Hindlimb muscle (tissue), 1 donor: ENCODE measurements at places on chromosomes 2 and 18. TPM values are rescaled to one million over a fixed set of nuclear protein-coding genes. Genes with fewer than 3 reads are reported as not detected.

SCN7A gene
- polyA plus RNA-seq: 46.2 TPM

GALNT5 gene
- polyA plus RNA-seq: 1.7 TPM

TUBA3E gene
- not detected for polyA plus RNA-seq

TDRD15 gene
- polyA plus RNA-seq: not detected

CD302 gene
- polyA plus RNA-seq: 13.0 TPM

FBXO48 gene
- 1.8 TPM for polyA plus RNA-seq

FBXO15 gene
- 0.57 TPM for polyA plus RNA-seq

SIX2 gene
- 7.2 TPM for polyA plus RNA-seq

SLC39A6 gene
- 28.1 TPM for polyA plus RNA-seq

CAVIN2 gene
- 41.4 TPM for polyA plus RNA-seq

EVX2 gene
- not detected for polyA plus RNA-seq

TANC1 gene
- 29.3 TPM for polyA plus RNA-seq

CYRIA gene
- polyA plus RNA-seq: 4.3 TPM

TMEFF2 gene
- polyA plus RNA-seq: 18.6 TPM

CYP1B1 gene
- 1.7 TPM for polyA plus RNA-seq

ERFE gene
- polyA plus RNA-seq: 6.3 TPM

HOXD3 gene
- polyA plus RNA-seq: 3.4 TPM

KCTD1 gene
- polyA plus RNA-seq: 5.3 TPM

CIB4 gene
- not detected for polyA plus RNA-seq

TFCP2L1 gene
- 0.22 TPM for polyA plus RNA-seq

CCBE1 gene
- 2.0 TPM for polyA plus RNA-seq

STEAP3 gene
- polyA plus RNA-seq: 25.5 TPM

FIGN gene
- 0.99 TPM for polyA plus RNA-seq

LYPD6B gene
- polyA plus RNA-seq: 0.18 TPM

STAM2 gene
- polyA plus RNA-seq: 20.2 TPM

FAM161A gene
- polyA plus RNA-seq: 14.3 TPM

ST8SIA3 gene
- polyA plus RNA-seq: 0.06 TPM

PSMA8 gene
- polyA plus RNA-seq: not detected

SETBP1 gene
- 19.5 TPM for polyA plus RNA-seq

LIMS4 gene
- 3.4 TPM for polyA plus RNA-seq

UGP2 gene
- 293 TPM for polyA plus RNA-seq

SGPP2 gene
- polyA plus RNA-seq: 1.4 TPM

MROH2A gene
- polyA plus RNA-seq: not detected

VSNL1 gene
- 7.0 TPM for polyA plus RNA-seq

TCF23 gene
- polyA plus RNA-seq: 0.17 TPM

FEV gene
- polyA plus RNA-seq: 0.58 TPM

CHRNG gene
- 167 TPM for polyA plus RNA-seq

ACTR2 gene
- 110 TPM for polyA plus RNA-seq

SEMA4C gene
- 38.8 TPM for polyA plus RNA-seq

DCDC2C gene
- 0.46 TPM for polyA plus RNA-seq

FAM228A gene
- 0.37 TPM for polyA plus RNA-seq

NFATC1 gene
- polyA plus RNA-seq: 12.8 TPM

ALPG gene
- not detected for polyA plus RNA-seq

SLC23A3 gene
- polyA plus RNA-seq: 1.1 TPM

ASB18 gene
- 14.5 TPM for polyA plus RNA-seq

ACKR3 gene
- 22.4 TPM for polyA plus RNA-seq

GPR45 gene
- polyA plus RNA-seq: not detected

CCDC148 gene
- 0.26 TPM for polyA plus RNA-seq

CMPK2 gene
- polyA plus RNA-seq: 3.6 TPM

VWC2L gene
- not detected for polyA plus RNA-seq

YWHAQ gene
- polyA plus RNA-seq: 186 TPM

SKOR2 gene
- polyA plus RNA-seq: not detected

ABHD1 gene
- polyA plus RNA-seq: 0.18 TPM

UGT1A9 gene
- polyA plus RNA-seq: not detected

ZNF396 gene
- 1.3 TPM for polyA plus RNA-seq

KIAA2012 gene
- polyA plus RNA-seq: 0.19 TPM

RAD51AP2 gene
- polyA plus RNA-seq: 0.25 TPM

TUBA4B gene
- polyA plus RNA-seq: 0.31 TPM

GLI2 gene
- polyA plus RNA-seq: 10.8 TPM

LRATD1 gene
- 12.0 TPM for polyA plus RNA-seq
